Activated T-helper 2 cell treated with anti-CD3 and anti-CD28 coated beads, Interferon-gamma antibody, Interleukin-2, Interleukin-4, amounts not matched to agents 10 μg/mL and 5 μg/mL and 100 μg/mL, durations not matched to agents 14 hours and 24 hours and 36 hours (primary cell): ENCODE measurements at places on chromosomes 5 and 9. TPM values are rescaled to one million over a fixed set of nuclear protein-coding genes. Genes with fewer than 3 reads are reported as not detected.

PCSK1 gene
- total RNA-seq = not detected in 2 replicates

TOR1B gene
- total RNA-seq = 23.9 and 25.2 TPM in 2 replicates

- H3K4me3 ChIP-seq = no peak overlapping the region
- no peaks in the 10 kb centered on the region for H3K27me3 ChIP-seq
- H3K27ac ChIP-seq = peak overlapping the region; percentile 78
- peaks cover 44% of the 10 kb centered on the region for H3K4me1 ChIP-seq
- no peak for DNase-seq
Measured at GRCh38 chr5:169703813-169704212, 66.7 kb downstream of the DOCK2 start.

- H3K4me1 ChIP-seq = peaks cover 90% of the 10 kb centered on the region
- H3K4me3 ChIP-seq = peak overlapping the region; percentile 17
- peak overlapping the region; percentile 74 for H3K27ac ChIP-seq
- DNase-seq = no peak
- peaks cover 12% of the 10 kb centered on the region for H3K36me3 ChIP-seq
Measured at GRCh38 chr9:89528540-89528939, 30.6 kb upstream of the SEMA4D start.

- peaks cover 74% of the 10 kb centered on the region for H3K4me1 ChIP-seq
- peaks cover 20% of the 10 kb centered on the region for H3K36me3 ChIP-seq
- no peaks in the 10 kb centered on the region for H3K27me3 ChIP-seq
- H3K27ac ChIP-seq = peak overlapping the region; percentile 91
- peak overlapping the region; percentile 27 for H3K4me3 ChIP-seq
Measured at GRCh38 chr5:126446498-126447224, 23.5 kb downstream of the GRAMD2B start.

GRCh38 chr9:38350529-38350928 lies 42.0 kb upstream of the ALDH1B1 start:
- no peaks in the 10 kb centered on the region for H3K4me1 ChIP-seq
- peaks cover 5% of the 10 kb centered on the region for H3K27me3 ChIP-seq
- no peaks in the 10 kb centered on the region for H3K36me3 ChIP-seq
- H3K4me3 ChIP-seq = no peak overlapping the region

GRCh38 chr5:65061974-65062353 lies 293.2 kb downstream of the CWC27 start:
- H3K4me1 ChIP-seq = peaks cover 2% of the 10 kb centered on the region
- H3K27ac ChIP-seq = no peak overlapping the region
- no peak for DNase-seq
- no peak overlapping the region for H3K4me3 ChIP-seq
- peaks cover 13% of the 10 kb centered on the region for H3K27me3 ChIP-seq
- no peaks in the 10 kb centered on the region for H3K36me3 ChIP-seq

DNA sequence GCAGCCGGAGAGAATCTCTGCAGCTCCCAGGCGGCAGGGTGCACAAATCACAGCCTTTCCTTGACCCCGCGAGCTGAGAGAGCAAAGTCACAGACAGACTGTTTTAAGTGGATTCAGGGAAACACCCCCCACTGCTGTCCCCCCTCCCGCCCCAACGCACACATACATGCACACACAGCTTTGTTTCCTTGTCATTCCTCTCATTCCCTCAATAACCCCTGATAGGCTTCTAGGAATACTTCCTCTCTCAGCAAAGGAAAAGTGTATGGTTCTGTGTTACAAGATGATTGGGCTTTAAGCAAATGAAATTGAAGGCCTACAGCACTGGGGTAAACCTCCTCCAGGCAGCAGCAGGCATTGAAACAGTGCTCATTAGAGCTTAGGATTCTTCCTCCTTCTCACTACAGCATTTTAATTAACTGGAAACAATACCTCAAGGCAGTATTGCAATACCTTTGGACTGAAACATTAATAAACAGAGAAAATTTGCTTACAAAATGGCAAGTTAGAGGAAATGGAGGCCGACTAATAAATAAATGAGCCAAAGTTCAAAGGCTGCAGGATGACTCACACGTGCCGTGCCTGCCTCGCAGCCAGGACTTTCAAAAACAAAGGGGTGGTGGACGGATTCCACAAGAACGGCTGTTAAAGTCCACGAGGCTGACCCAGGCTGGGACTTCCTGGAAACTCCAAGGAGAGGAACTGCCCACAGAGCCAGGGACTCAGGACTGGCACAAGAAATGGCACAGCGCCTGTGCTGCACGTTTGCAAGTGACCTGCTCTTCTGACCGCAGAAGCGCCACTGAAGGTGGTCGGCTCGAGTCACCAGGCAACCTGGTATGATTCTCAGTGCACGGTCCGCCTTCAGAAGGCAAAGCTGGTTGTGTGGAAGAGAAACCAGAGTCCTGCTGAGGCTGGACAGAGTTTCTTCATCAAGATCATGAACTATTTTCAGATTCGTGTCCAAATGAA lies 236.2 kb downstream of the SYK start:
- no peaks in the 10 kb centered on the region for H3K27me3 ChIP-seq
- DNase-seq = no peak
- H3K4me3 ChIP-seq = peak overlapping the region; percentile 49
- H3K4me1 ChIP-seq = peaks cover 65% of the 10 kb centered on the region
- H3K36me3 ChIP-seq = peaks cover 8% of the 10 kb centered on the region

GRCh38 chr9:32954642-32955041 lies 46.8 kb downstream of the APTX start:
- H3K4me3 ChIP-seq = no peak overlapping the region
- H3K36me3 ChIP-seq = peaks cover 7% of the 10 kb centered on the region
- no peaks in the 10 kb centered on the region for H3K4me1 ChIP-seq
- no peak for DNase-seq
- H3K27ac ChIP-seq = no peak overlapping the region
